ENCODE measurements at places on chromosomes 2 and 18.

DNA sequence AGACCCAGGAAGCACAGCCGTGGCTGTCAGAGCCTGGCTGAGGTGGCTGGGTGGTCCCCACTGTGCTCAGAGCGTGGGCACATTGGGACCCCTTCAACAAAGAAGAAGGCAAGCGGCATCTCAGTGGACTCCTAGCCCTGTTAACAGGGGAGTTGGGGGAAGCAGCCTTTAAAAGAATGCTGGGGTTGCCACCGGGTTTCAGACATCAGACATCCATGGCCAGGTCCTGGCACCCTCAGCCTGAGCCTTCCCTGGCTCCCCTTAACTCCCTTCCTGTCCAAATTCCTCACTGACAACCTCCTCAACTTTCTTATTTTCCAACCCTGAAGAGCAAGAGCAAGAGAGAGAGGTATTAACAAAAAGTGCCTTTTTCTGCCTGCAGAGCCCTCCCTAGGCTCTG, 24.8 kb upstream of the GNAL start:
- no peak for DNase-seq

DNA sequence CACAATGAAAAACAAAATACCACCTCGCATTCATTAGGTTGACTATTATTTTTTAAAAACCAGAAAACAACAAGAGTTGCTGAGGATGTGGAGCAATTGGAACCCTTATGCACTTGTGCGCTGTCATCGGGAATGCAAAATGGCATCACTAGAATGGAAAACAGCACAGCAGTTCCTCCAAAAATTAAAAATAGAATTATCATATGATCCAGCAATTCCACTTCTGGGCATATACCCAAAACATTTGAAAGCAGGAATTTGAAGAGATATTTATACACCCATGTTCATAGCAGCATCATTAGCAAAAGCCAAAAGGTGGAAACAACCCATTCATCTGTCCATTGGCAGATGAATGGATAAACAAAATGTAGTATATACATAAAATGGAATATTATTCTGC, 11.9 kb upstream of the NMUR1 start:
- DNase-seq = no peak

DNA sequence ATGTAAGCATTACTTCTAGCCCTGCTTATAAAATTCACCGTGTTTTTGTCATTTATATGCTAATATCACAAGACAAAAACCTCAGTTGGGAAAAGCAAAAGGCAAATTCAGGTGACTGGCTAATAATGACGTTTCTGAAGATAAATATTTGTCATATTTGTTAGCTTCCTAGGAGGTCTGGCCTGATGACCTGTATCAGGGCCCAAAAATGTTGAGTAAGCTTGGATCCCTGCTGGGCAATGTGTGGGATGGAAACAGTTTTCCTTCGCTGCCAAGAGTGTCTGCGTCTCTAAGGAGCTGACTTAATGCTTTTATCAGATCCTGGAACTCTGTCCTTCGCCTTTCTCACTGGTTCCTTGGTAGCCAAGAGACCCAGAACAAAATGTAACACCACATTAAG, 230.1 kb upstream of the PXDN start:
- no peak for DNase-seq

- peak; percentile 75 for DNase-seq
These were observed 664 bp downstream of the CAMKMT start for GRCh38 chr2:44362207-44363015.

DNA sequence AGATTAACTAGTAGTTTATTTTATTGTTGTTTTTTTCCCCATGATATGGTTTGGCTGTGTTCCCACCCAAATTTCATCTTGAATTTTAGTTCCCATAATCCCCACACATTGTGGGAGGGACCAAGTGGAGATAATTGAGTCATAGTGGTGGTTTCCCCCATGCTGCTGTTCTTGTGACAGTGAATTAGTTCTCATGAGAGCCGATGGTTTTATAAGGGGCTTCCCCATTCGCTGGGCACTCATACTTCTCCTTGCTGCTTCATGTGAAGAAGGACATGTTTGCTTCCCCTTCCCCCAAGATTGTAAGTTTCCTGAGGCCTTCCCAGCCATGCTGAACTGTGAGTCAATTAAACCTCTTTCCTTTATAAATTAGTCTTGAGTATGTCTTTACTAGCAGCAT, 36.5 kb downstream of the GALNT14 start:
- DNase-seq = peak; percentile 8

DNA sequence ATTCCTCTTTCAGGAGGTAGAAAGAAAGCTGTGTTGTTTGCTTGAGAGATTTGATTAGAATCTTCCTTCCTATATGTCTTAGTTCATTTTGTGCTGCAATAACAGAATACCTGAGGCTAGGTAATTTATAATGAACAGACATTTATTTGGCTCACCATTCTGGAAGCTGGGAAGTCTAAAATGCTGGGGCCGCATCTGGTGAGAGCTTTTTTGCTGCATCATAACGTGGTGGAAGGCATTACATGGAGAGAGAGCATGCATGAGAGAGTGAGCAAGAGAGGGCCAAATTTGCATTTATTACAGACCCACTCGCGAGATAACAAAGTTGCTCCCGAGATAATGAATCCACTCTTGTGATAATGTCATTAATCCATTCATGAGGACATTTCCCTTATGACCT, 34.4 kb downstream of the APLF start:
- no peak for DNase-seq

DNA sequence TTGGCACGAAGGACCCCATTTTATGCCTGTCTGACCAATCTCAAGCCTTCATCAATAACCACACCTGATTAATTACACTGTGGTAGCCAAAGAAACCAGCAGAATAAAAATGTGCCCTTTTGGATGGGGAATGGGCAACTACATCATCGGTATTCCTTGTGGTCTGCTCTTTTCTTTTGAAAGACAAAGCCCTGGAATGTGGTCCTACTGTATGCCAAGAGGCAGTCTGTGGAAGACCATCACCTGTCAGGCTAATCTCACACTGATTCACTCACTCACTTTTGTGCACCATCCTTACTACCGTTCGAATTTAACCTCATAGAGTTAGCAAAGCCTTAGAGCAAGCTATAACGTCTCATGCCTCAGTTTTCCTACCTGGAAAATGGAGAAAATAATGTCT, 275.2 kb upstream of the LRRTM1 start:
- no peak for DNase-seq

GRCh38 chr2:218137514-218137913, 11.7 kb downstream of the CXCR2 start:
- DNase-seq = no peak

DNA sequence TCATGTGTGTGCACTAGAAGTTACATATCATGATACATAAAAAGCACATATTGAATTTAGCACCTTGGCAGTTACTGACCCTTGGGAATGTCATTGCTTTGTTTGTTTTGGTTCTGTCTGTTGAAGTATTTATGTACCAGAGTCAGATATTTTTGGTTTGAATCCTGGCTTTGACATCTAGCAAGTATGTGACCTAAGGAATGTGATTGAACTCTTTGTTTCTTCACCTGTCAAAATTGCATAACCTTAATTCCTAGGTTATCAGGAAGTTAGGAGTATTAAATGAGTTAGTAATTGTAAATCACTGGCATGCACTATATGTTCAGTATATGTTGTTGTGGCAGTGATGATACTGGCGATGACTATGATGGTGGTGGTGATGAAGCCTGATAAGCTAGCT, 1003.5 kb upstream of the NRXN1 start:
- DNase-seq = no peak

DNA sequence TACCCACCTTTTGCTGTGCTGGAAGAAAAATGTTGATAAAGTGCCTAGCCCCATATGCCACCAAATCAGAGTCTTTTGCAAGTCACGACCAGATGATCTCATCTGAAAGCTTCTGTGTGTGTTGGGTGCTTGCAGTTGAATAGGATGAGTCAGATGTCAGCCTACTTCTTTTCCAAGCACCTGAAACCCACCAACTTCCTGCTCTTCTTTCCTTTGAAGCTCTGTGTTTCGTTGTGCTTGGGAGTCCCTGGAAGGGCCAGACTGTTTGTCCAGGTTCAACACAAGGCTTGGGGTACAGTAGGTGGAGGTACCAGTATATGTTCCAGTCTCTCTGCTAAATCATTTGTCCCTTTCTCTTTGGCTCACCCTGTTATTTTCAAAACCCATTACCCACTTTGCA, 36.8 kb upstream of the LCLAT1 start:
- DNase-seq = no peak

- no peak for DNase-seq
These were observed 130.9 kb downstream of the TMEM17 start for GRCh38 chr2:62375113-62375420.

- DNase-seq = peak; percentile 39
These were observed 94.9 kb upstream of the PAPOLG start for GRCh38 chr2:60661073-60661738.

DNA sequence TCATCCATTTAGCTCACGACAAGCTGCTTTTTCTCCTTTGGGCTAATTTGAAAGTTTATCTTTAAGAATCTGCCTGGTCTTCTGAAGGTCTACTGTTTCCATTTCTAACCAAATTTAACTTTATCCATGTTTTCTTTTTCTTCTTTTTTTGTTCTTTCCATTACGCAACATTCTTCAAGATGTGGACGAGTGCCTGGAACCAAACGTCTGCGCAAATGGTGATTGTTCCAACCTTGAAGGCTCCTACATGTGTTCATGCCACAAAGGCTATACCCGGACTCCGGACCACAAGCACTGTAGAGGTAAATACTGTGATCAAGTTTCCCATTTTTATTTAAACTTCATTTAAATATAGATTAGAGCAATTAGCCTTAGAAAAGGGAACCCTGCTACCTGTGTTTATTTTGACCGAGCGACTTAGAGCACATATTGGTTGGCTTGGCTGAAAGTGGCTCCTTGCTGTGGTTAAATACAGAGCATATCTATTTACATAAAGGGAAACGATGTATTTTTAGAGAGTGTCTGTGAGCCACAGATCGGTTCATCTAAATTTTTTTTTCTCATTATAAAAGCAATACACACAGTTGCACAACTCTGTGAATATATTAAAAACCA, 183.4 kb upstream of the RASGRP3 start:
- no peak for DNase-seq

DNA sequence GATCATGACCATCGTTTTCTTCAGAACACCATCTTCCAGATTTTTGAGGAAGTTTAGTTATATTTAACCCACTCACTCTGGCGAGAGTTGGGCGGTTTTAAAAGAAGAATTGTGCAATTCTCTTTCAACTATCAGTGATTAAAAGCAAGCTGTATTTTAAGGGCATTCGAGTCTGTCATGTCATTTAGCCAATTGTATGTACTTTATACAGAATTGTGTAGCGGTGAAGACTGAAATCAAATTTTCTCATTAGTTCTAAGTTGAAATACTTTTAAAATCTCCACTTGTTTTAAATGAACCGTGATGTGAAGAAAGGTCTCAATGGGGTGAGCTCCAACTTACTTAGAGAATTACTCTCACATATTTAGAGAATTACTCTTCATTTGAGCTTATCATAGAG, 214.6 kb upstream of the DTNA start:
- DNase-seq = peak; percentile 48

DNA sequence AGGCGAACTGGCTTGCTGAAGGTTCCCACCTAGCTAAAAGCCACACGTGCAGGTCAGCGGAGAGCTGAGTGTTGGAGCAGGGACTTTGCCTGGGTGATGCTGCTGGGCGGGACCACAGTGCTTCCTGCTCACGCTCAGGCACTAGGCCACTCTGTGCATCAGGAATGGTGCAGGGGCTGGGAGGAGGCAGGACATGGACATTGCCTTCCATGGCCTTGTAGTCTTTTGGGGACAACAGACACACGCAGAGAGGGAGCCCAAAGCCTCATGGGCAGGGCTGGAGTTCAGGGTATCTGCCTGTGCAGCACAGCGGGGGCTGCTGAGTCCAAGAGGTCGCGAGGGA, 207.2 kb downstream of the ZBTB7C start:
- no peak for DNase-seq

- DNase-seq = no peak
These were observed 12.1 kb downstream of the MYT1L start for GRCh38 chr2:2318949-2319348.

GRCh38 chr18:13431886-13432285, 213.3 kb downstream of the LDLRAD4 start:
- DNase-seq = no peak

DNA sequence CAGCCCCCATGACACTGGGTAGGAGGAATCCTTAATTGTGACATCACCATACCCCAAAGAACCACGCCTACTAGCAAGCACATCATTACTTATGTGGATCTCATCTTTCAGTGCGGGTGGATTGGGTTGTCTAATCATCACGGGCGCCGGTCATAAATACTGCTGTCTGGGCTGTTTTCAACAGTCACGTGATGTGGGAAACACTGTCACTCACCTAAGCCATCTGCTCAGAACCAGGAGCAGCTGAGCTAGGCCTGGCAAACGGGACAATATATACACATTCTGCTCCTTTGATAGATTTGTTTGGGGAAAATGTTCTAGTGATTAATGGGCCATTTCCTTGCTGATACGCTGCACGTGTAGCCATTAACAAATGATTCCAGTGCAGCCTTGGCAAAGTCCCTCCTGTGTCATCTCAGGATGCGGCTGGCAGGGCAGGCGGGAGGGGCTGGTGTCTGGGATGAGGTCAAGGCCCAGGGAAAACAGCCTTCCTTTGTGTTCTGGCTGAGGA, 145.9 kb upstream of the COPS8 start:
- no peak for DNase-seq

- no peak for DNase-seq
These were observed 142.8 kb upstream of the ID2 start for GRCh38 chr2:8538931-8539621.

DNA sequence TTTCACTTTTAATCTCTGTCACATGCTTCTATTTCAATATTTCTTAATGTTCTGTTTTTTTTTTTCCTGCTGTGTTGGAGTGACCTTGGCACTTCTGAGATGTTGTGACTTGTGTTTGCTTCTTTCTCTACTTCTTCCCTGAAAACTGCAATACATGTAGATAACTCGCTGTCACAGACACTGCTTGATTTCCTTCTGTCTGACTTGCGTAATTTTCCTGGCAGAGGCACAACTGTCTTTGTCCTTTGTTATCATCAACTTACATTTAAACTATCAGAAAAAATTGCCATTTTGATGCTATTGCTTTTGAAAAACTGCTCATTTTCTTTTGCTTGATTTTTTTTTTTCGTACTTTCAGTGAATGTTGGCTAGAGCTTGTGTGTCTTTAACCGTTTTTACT, 69.0 kb downstream of the BABAM2 start:
- peak; percentile 90 for DNase-seq

GRCh38 chr2:149278161-149278871, 52.1 kb upstream of the LYPD6 start:
- DNase-seq = no peak

DNA sequence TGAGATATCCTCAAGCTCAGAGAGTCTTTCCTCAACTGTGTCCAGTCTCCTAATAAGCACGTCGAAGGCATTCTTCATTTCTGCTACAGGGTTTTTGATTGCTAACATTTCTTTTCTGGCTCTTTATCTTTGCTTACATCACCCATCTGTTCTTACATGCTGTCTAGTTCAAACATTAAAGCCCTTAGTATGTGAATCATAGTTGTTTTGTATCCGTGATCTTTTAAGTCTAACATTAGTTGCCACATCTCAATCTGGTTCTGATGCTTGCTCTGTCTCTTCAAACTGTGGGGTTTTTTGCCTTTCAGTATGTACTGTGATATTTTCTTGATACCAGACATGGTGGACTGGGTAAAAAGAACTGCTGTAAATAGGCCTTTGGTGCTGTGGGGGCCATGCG, 235.2 kb downstream of the SH3RF3 start:
- DNase-seq = no peak
